Fibroblast of skin of right quadriceps (primary cell): ENCODE measurements at places on chromosomes 7 and 10.

DNA sequence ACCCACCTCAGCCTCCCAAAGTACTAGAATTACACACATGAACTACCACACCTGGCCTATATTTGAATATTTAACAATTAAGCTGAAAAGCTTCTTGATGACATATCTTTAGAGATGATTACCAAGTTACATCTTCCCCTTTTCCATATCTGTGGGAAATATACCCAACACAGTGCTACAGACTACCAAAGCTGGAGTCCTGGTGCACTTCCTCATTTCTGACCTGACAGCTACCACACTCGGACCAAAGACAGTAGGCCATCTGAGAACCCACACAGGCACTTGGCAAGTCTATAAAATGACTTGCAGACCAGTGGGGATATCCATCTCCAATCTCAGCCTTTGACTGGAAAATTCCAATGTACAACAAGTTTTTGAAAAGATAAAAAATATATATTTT lies 270.4 kb upstream of the KLF14 start:
- DNase-seq = no peak

- DNase-seq = peak; percentile 48
These were observed 112.4 kb upstream of the JAZF1 start for GRCh38 chr7:28292834-28293526.

DNA sequence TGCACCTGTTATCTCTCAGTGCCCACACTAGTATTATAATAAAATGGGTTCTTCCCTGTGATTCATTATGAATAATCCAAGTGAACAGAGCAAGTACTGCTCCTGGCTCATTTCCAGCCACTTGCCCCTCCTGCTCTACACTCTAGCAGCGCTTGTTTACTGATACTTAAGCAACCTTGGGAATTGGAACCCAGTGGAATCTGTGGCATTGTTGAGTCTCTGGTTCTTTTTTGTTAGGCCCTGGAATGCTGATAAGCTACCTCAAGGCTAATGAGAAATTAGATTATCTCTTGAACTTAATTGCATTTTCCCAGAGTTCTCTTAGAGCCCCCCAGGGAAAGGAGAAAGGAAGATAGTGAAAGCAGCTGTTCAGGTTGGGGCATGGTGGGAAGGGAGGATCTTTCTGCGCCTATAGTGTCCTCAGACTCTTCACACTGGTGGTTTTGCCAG lies 34.0 kb downstream of the PRKAR2B start:
- peak; percentile 14 for DNase-seq

DNA sequence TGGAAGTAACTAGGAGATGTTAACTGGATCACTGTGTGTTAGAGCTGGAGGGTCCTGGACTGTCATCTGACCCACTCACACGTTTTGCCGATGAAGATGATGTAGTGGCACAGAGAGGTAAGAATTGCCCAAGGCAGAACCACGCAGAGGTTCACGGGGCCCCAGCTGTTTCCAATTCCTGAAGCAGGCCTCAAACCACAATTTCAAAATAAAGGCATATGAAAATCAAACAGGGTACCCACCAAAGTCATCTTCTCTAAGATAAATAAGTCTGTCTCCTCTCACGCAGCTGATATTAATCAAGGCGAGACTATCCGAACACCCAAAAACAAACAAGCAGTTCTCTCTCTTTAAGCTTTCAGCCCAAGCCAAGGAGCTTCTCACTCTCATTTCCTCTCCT lies 113.3 kb upstream of the JCAD start:
- peak; percentile 76 for DNase-seq

- DNase-seq = no peak
These were observed 51.7 kb downstream of the ADCY1 start for GRCh38 chr7:45625714-45626440.

DNA sequence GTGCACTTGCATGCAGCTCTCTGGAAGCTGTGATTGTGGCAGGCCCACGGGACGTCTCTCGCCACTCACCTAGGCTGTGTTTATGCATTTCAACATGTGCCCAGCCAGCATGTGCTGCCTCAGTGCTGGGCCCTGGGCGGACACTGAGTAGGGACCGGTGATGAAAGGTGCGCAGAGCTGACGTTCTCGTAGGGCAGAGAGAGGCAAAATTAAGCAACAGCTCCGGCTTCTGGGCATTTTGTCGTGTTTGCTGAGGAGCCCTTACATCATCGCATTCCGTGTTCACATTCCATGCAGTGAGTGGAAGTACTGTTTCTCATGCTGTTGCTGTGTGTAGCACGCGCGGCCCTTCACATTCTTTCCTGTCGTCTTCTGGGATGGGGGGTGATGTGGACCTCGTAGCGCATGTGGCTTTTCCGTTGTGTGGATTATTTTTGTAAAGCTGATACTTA lies 50.5 kb downstream of the PRF1 start:
- DNase-seq = peak; percentile 96

DNA sequence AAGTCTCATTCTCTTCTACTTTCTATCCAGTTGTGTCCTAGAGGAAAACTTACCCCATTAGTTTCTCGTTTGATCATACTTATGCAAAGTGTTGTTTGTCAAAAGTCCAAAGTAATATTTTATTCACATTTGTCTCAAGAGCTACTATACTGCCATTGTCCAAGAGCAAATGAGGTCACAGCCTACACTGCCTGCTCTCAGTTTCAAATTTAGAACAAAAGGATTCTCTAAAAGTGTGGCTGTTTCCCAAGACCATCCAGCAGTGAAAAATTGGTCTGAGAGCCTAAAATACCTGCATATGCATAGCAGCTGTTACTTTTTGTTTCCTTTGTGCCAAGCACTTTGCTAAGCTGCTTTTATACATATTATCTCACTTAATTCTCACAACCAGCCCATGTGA lies 439.5 kb upstream of the NFE2L3 start:
- no peak for DNase-seq

DNA sequence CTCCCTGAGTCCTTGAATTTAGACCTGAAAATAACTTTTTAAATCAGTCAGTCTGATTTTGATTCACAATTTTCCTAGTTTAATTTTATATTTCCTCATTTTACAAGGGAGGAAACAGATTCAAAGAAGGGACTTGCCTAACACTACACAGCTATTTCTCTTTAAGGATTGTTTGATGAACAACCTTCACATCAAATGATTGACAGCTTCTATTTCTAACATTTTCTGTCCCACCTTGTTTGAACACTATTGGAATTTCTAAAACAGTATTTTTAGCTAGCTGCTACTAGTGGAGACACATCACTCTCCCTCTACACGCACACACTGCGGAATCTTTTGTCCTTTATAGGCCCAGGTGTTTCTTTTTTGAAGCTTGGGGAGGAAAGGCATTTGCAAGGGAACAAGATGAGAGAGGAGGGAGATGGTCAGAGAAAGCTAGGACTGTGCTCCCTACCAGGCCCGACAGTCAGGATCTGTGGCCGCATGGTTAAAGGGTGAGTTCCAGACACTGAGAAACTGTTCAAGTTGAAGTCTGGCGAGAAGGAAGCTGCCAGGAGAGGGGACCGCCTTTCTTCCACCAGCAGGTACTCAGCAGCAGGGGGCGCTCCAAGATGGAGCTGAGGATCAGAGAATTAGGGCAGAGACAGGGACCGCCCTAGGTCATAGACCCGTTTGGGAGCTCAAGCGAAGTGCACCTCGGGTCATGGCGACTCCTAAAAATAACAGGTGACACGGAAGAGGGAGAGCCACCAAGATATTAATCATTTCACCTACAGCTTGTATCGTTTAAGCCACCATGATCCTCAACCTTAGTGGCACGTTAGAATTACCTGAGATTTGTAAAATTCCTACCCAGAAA lies 49.7 kb downstream of the DNAJC12 start:
- no peak for DNase-seq

DNA sequence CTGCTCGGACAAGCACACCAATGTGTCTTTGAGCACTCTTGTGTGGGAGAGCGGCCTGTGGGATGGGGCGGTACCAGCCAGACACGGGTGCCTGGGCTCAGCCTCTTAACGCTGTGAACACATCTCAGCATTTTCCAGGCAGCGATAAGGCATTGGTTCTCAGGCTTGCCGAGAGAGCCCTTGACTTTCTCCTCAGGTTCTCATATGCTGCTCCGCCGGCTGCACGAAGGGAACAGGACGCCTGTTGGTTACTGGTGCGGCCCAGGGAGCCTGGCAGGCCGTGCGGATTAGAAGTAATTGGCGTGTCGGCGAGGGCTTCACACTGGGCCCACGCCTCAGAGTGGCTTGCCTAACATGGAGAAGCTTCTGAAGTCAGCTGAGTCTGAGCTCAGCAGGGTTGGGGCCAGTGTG lies 456.7 kb upstream of the FOXK1 start:
- no peak for DNase-seq

- no peak for DNase-seq
These were observed 63.8 kb upstream of the CFAP46 start for GRCh38 chr10:133006202-133006601.

DNA sequence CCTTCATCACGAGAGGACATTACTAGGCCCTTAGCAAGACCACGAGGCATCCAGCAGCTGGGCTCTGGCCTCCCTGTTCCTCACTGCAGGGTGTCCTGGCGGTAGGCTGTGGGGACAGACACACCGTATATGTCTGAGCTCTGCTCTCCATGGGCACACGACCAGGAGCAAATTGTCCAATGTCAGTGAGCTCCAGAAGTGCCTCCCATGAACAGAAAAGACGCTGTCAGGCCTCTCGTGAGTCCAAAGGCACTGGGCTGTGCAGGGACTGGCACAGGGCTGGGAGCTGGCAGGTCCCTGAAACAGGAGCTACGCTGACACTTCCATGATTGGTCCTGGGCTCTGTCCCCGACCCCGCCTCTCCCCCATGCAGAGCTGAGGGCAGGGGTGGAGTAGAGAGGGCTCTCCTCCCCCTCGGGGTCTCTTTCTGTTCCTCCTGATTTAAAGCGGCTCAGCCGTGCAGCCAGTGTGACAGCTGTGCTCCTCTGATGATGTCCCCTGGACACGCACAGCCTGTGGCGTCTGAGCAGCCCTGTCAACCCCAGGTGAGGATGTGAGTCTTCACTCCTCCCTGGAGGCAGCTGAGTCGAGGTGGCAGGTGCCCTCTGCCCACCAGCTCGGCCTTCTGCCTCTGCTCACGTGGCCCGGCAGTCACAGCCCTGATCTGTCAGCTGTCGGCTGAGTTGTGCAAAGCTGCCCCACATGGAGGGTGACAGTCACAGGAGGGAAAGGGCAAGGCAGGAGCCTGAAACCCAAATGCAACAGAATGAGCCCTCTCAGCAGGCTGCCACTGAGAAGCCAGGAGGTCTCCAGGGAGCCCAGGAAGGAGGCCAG lies 13.0 kb downstream of the ANTXRL start:
- DNase-seq = no peak

GRCh38 chr7:24733414-24734060 lies 23.7 kb downstream of the GSDME start:
- DNase-seq = no peak

- DNase-seq = peak; percentile 73
These were observed 133.2 kb downstream of the CUX1 start for GRCh38 chr7:101950450-101951119.

- no peak for DNase-seq
These were observed 11.4 kb downstream of the ZNF488 start for GRCh38 chr10:47372726-47373125.

- DNase-seq = no peak
These were observed 34.7 kb downstream of the IMMP2L start for GRCh38 chr7:111527545-111527944.

DNA sequence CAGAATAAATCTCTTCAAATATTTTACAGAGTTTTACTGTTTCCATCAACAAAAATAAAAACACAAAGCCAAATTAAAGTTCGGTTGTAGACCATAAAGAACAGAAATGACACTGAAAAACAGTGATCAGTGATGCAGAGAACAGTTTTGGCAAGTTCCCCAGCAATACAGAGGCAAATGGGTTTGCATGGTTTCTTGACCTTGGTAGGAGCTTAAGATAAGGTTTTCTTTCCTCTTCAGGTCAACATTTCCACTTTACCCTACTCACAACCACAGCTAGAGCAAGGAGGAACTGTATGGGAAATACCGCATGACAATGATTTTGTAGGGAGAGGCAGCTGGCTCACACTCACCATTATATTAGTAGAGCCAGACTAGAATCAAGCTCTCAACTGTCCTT lies 199.5 kb downstream of the SH2D4B start:
- DNase-seq = no peak

- DNase-seq = peak; percentile 49
These were observed 38.6 kb upstream of the RSBN1L start for GRCh38 chr7:77657427-77658224.

GRCh38 chr10:80413271-80413996 lies 5.1 kb downstream of the PRXL2A start:
- peak; percentile 88 for DNase-seq

GRCh38 chr7:127586346-127586745 lies 950 bp upstream of the GCC1 start:
- no peak for DNase-seq

DNA sequence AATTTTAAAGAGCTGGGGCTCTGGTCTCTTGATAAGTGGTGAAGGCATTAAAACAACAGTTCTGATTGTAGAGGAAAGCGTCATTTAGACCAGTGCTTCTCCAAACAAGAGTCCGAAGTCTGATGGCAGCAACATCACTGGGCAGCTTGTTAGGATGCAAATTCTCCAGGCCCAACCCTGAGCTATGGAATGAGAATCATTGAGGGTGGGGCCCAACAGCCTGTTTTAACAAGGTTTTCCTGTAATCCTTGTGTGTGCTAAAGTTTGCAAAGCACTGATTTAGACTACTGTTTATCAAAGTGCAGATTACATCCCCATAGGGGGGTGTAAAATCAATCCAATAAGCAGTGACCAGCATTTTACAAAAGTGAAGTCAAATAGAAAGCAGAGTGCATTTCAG lies 2.6 kb upstream of the ZNRF2 start:
- DNase-seq = no peak
